Heart right ventricle (tissue), 16 donors: ENCODE measurements at places on chromosomes 4 and X. TPM values are rescaled to one million over a fixed set of nuclear protein-coding genes. Genes with fewer than 3 reads are reported as not detected.

GRCh38 chrX:19034025-19034424, 50.1 kb upstream of the PHKA2 start:
- no peak for DNase-seq

GRCh38 chrX:49695276-49696180, at the start of gene PAGE1:
TSS of gene PAGE1 (minus strand) at chrX:49695984. CDS start at chrX:49694770, 1,214 bp downstream.
- no peak for DNase-seq

GRCh38 chrX:154457491-154458115, 478 bp upstream of the PLXNA3 start:
- DNase-seq = peak; percentile 36

- no peak for DNase-seq
Measured at GRCh38 chr4:53705151-53705764, 114.0 kb upstream of the LNX1 start.

- DNase-seq = no peak
Measured at GRCh38 chr4:159291176-159291575, 188.3 kb downstream of the RAPGEF2 start.

DNA sequence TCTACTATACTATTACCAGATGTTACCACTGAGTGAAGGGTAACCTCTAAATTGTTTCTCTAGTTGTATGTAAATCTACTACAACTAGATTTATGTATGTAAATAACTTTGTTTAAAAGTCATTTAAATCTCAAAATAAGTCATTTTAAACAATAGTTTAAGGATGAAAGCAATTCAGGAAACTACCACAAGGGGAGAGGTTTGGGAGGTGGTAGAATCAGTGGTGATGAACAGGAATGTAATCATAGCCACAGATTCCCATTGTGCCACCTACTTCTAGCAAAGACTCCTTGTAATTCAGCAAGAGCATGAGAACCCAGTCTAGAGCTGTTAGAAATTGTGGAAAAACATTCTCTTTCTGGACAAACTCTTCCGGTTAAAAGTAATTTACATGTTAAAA, 234.6 kb downstream of the SLC7A11 start:
- no peak for DNase-seq

DNA sequence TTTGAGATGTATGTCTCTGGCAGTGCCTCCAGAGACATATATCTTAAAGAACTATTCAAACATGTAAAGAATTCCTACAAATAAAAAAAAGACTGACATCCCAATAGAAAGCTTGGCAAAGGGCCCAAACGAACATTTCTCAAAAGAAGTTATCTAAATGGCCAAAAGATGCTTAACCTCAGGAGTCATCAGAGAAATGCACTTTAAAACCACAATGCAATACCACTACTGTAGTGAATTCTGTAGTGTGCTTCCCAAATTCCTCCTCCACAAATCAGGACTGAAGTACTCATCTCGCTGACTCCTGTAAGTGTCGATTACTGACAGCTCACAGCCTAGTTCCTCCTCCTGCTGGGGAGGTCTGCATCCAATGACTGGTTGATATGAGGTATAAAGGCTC, 129.0 kb upstream of the MAMLD1 start:
- DNase-seq = no peak

LINC00632 gene
- 73.4 TPM for total RNA-seq

- no peak for DNase-seq
Measured at GRCh38 chr4:125398263-125399002, 83.7 kb downstream of the FAT4 start.

DNA sequence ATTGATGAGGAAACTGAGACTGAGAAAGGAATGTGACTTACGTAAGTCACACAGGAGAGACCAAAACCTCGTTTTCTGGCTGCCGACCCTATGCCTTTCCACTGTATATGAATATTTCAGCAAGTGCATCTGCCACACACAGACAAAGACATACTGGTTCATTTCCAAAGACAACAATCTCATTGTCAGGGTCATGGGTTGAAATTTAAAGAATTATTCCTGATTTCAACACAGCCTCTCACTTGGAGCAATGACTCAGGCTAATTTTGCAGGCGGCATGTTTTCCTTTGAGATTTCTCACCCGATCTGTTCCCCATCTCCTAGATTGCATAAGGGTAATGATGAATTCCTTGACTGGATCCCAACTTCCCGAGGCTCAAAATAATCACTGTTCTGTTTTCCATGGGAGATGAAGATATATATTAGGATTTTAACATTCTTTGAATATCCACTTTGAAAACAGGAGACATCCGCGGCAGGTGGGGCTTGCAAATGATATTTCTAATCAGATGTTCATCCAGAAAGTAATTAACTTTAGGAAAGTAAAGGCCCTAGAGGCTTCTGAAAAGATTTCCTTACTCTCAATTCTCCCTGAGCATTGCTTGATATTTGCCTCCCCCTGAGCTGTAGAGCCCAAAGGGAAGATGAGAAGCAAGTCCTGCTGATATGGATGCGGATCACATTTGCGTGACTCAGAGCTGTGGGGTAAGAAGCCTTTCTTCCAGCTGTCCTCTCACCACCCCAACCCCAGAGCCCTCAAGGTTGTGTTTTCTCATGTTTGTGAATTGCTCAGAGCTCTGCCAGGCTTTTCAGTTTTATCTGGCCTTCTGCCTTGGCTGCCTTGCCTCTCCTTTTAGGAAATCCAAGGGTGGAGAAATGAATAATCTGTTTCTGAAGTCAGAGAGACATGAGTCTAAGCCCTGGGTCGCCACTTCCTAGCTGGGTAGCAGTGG, 361.1 kb upstream of the BOD1L1 start:
- DNase-seq = no peak

- DNase-seq = no peak
Measured at GRCh38 chr4:38078590-38079421, 118.6 kb downstream of the PTTG2 start.

UGT2B17 gene
- total RNA-seq = not detected
